ENCODE measurements at places on chromosomes 5 and 9. TPM values are rescaled to one million over a fixed set of nuclear protein-coding genes. Genes with fewer than 3 reads are reported as not detected.
A peak's percentile ranks its signal among the peaks of the same experiment; 100 is the strongest.

- DNase-seq: peak; percentile 25
Observed at GRCh38 chr5:97046270-97046982, 96.0 kb downstream of the LIX1 start.

DNA sequence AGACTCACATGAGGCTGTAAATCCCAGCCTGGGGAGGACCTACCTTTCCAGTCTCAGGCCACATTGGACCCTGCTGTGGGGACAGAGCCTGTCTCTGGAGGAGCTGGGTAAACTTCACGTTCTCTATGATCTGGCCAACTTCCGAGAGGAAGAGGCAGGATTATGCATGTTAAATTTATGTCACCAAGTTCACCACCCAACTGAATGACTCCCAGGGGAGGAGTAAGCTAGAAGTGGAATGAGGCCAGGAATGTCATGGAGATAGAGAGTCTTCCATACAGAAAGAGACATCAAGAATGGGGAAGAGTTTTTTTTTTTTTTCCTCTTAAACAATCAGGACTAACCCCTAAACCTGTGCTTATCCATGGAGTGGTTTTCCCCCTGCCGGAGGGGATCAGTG lies 90.3 kb upstream of the PALM2AKAP2 start:
- no peak for DNase-seq

GRCh38 chr5:67106626-67107342 lies 89.8 kb downstream of the CD180 start:
- no peak for DNase-seq

- DNase-seq: no peak
Observed at GRCh38 chr5:33482335-33482734, 41.6 kb downstream of the TARS1 start.

DNA sequence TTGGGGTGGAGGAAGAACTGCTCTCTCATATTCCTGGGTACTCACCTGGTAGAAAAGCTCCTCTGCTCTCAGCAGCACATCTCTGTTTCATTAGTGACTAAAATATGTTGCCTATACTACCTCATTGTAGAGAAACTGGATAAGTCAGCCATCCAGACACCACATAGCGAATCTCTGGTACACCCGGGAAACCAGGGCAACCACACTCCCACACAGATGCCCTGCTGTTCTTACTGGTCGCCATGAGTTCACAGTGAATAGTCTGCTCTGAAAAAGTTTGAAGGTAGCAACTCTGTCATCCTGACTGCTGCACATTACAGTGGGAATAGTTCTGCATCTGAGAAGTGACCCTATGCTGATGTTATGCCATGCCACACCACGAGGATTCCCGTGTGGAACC lies 135.0 kb downstream of the ENTREP1 start:
- no peak for DNase-seq

GRCh38 chr9:115649991-115650472 lies 503.6 kb upstream of the PAPPA start:
- peak; percentile 99 for DNase-seq

Gene IFNA13
- total RNA-seq: not detected

Gene TRPM3
- total RNA-seq: not detected
